Brain microvascular endothelial cell (primary cell): ENCODE measurements at places on chromosomes 13 and 19.

- no peak for DNase-seq
Observed at GRCh38 chr19:2982983-2983350, 5.6 kb downstream of the TLE6 start.

DNA sequence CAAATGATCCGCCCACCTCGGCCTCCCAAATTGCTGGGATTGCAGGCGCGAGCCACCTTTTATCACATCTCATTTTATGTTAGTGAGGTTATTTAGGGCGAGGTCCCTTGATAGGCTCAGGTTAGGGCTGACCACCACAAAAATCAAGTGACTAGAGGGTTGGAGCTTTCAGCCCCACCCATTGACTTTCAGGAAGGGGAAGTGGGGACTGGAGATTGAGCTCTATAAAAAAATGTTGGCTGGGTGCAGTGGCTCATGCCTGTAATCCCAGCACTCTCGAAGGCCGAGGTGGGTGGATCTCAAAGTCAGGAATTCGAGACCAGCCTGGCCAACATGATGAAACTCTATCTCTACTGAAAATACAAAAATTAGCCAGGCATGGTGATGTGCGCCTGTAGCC lies 20.1 kb downstream of the FPR3 start:
- no peak for DNase-seq

DNA sequence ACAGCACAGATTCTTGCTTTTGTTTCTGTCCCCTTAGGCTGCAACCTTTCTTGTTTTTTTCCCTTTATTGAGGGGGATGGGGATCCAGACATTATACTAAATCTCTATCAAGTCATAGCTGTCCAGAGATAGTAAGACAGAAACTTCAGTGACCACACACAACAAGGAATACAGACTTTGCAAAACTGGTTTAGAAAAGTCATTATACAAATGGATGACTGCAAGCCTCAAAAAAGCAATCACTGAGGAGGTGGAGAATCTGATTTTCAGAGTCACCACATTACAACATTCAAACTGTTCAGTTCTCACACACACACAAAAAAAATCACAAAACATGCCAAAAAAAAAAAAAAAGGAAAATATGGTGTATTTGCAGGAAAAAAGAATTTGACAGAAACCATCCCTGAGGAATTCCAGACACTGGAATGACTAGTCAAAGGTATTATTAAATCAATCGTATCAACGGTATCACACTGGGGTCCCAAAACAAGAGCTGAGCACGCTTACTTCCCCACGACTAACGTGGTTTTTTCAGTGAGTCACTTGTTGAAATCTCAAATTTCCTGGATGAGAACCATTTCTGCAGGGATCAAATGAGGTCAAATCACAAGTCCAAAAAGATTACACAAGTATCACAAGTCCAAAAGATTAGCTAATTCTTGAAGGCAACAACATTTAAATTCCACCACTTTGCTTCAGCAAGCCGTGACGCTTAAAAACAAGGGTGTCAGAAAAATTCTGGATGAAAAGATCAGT lies 41.2 kb downstream of the USP12 start:
- DNase-seq: no peak

DNA sequence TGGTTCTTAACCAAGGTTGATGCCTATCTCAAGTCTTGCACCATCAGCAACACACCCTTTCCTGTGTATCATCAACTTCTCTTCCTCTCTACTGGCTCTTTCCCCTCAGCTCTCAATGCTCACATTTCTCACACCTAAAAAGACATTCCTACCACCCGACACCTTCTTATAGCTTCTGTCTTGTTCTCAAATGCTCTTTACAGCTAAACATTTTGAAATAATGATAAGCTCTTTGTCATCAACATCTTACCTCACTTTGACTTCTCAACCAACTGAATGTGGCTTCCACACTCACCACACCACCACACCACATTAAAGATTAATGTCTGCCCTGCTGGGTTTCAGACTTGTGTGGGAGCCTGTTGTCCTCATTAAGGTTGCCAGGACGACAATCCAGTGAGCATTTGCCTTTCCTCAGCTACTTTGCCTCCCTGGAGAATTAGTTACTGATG lies 67.8 kb downstream of the RXFP2 start:
- DNase-seq: no peak

DNA sequence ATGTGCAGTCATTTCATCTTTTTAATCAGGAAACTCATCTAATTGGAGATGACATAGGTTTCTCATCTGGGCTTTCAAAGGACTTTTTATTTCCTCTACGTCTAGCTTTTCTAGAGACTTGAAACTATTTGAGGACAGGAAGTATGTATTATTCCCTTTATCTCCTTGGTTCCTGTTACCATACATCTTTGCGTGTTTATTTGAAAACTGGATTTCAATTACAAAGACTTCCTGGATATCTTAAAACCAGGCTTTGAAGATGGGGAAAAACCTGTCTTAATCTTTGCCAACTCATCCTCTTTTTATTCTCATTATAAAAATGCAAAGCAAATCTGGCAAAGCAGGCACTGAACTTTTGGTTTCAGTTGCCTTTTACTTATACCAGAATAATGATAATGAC lies 130.5 kb downstream of the LMO7 start:
- no peak for DNase-seq

- DNase-seq: no peak
Observed at GRCh38 chr13:110138700-110139036, 168.3 kb downstream of the COL4A1 start.

GRCh38 chr19:53511933-53512374 lies 26.0 kb upstream of the ZNF331 start:
- DNase-seq: peak; percentile 47

DNA sequence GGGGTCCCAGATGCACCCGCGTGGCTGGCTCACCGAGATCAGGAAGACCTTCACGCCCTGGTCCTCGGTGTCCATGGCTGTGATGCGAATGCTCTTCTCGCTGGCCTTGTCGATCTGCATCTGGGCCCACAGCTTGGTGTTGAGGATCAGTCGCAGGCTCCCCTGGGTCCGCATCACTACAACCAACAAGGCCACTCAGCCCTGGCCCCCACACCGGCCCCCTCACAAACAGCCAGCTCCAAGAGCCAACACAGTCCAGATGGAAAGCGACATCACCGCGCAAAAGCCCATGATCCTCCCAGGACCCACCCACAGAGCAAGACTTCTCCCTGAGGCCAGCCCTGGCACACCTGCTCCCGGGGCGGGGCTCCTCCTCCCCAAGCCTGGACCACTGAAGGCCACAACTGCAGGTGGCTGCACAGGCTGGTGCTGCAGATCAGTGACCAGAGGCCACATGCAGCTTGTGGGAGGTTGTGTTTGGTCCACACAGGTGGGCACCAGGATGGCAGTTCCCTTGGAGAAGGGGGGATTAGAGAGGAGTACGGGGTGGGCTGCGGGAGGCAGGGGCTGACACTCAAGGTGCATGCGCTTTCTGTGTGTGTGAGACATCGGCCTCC lies 4.5 kb downstream of the CAPS start:
- DNase-seq: no peak

- DNase-seq: no peak
Observed at GRCh38 chr19:50823389-50824042, at the start of gene KLK1. TSS of gene KLK1 (minus strand) at chr19:50823787. CDS start at chr19:50823748, 39 bp downstream.

DNA sequence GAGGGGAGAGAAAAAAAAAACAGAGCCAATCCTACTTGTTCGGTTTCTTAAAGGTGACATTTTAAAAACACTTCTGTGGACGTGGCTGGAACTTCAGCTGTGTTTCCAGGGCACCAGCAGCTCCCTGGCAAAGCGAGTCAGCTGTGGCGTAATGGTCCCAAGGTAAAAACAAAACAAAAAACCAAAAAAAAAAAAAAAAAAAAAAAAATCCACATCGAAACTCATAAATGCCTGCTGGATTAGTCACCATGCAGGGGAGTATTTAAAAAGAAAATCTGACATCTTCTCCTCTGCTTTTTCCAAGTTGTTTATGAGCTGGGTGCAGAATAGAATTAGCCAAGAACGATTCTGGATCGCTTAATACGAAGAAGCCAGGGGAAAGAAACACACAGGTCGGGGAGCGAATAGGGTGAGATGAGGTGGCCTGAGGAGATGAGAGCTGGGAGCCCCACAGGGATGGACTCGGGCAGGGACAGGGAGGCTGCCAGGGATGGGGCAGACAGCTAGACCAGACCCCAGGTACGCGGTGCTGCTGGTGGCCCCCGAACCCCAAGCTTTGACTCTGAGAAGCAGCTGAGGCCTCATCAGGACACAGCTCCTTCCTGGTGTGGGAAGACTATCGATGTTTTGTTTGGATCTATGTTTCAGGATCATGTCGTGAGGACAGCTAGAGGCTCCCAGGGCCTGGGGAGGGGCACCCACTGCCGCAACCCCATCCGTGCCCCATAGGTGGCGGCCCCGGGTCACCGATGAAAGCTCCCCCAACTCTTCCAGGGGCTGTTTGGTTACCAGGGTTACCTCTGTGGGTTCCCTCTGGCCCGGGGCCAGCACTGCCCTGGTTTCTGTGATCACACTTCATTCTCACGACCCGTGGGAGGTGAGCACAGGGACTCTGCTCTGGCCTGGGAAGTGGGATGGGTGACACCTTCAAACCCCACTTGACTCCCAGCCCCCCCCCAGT lies 3.1 kb upstream of the CTXN1 start:
- DNase-seq: peak; percentile 82

- no peak for DNase-seq
Observed at GRCh38 chr13:57637515-57637914, 6.0 kb downstream of the PCDH17 start.

GRCh38 chr19:16417660-16418596 lies 53.8 kb downstream of the EPS15L1 start:
- DNase-seq: peak; percentile 35

DNA sequence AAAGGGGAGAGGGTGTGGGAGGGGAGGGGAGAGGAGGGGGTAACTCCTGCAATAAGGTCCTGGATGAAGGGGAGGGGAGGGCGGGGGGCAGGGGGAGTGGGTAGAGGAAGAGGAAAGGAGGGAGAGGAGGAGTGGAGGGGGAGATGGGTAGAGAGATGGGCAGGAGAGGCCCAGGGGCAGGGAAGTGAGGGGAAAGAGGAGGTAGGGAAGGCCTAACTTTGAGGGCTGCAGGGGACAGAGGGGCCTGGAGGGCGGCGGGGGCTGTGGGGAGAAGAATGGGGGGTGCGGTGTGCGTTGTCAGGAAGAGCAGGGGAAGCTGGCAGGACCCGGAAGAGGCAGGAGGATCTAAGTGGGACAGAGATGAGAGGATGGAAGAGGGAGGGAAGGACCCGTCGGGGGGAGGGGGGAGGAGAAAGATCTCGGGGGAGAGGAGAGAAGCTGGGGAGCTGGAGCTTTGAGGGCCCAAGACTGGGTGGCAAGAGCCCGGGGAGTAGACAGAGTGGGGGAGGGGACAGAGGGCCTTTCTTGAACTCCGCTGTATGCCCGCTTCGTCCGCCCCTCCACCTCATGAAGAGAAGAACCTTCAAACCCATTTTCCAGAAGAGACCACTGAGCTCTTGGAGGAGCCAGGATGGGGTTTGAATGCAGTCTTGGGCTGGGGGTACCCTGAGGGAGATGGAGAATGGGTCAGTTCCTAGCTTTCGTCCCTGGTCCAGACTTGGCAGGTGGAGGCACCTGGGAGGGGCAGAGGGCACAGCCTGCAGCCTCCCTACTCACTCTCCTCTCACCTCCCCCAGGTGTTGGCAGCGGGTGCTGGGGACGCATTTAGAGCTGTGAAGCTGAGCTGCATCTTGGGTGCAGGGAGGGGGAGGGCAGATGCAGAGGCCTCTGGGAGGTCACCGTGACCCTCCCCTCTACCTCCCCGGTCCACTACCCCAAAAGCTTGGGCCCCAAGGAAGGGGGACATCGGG lies 778 bp upstream of the LRRC4B start:
- DNase-seq: no peak

GRCh38 chr19:34844277-34844676 lies 71.3 kb upstream of the ZNF599 start:
- no peak for DNase-seq

DNA sequence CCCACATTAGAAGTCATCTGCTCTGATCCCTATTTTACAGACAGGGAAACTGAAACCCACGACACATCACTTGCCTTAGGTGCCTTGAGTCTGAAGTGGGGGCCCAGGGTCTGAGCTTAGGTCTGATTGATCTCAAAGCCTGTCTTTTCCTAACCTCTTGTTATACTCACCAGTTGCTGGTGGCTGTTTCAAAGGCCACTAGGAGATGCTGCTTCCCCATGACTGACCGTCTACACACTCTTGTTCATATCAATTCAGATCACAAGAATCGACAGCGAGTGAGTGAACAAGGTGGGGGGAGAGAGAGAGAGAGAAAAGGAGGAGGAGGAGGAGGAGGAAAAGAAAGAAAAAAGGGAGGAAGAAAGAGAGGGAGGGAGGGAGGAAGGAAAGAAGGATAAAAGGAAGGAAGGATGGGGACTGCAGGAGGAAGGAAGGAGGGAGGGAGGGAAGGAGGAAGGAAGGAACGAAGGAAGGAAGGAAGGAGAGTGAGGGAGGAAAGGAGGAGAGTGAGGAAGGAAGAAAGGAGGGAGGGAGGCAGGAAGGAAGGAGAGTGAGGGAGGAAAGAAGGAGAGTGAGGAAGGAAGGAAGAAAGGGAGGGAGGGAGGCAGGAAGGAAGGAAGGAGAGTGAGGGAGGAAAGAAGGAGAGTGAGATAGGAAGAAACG lies 3.3 kb downstream of the OR10H1 start:
- no peak for DNase-seq

DNA sequence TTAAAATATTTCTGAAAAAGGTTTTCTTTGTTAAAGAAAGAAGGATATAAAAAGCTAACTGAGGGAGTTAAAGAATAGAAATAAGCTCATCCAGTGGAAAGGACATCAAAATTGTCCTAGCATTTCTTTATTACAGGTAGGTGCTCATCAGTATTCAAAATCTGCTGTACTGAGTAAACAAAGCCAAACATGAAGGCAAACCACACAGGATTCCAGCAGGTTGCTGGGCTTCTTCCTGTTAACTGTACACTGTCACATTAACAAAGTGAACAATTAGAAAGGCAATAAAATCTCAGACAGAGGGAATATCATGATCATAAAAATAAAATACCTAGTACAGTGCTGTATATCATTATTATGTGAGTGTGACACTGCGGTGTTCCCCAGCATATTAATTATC lies 1541.0 kb downstream of the SLITRK5 start:
- no peak for DNase-seq

DNA sequence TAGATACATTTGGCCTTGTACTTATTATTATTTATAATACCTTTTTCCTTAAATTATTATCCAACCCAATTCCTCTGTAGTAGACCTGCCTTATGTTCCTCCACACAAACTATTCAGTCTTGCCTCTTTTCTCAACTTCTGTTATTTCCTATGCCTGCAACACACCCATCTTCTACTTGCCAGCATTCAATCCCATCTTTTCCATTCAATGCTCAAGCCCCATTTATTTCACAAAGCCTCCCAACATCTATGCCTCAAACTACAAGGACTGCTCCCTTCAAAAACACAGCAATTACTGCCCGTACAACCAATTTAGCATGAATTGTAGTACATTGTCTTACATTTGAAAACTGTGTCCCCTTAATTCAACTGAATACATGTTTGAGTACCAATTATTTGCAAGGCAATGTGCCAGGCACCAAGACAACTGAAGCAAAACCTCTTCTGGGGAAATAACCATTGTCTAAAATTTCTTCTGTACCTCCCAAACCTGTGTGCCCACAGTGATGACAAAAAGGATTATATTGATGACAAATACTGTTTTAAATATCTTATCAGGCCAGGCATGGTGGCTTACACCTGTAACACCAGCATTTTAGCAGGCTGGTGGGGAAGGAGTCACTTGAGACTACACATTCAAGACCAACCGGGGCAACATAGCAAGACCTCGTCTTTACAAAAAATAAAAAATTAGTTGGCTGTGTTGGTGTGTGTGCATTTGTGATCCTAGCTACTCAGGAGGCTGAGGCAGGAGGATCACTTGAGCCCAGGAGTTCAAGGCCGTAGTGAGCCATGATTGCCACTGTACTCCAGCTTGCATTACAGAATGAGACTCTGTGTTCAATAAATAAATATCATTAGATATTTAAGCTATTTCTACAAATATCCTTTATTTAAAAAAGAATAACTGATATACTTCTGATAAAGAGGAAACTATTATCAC lies 35.1 kb downstream of the ELF1 start:
- DNase-seq: no peak
